ENCODE measurements at places on chromosomes 13 and 19. TPM values are rescaled to one million over a fixed set of nuclear protein-coding genes. Genes with fewer than 3 reads are reported as not detected.
A peak's percentile ranks its signal among the peaks of the same experiment; 100 is the strongest.

PRRG2 gene
- total RNA-seq: 6.8 TPM

ZNF610 gene
- total RNA-seq: 24.8 TPM

VSIG10L gene
- total RNA-seq: 7.0 TPM

PHLDB3 gene
- 20.3 TPM for total RNA-seq

CYP2A7 gene
- total RNA-seq: not detected

- no peak for DNase-seq
Observed at GRCh38 chr13:94822356-94822755, 110.0 kb upstream of the SOX21 start.

GRCh38 chr13:107427536-107427935, 787.8 kb downstream of the LIG4 start:
- DNase-seq: no peak

GRCh38 chr13:98182153-98182552, 5.1 kb upstream of the RNF113B start:
- DNase-seq: no peak

DNA sequence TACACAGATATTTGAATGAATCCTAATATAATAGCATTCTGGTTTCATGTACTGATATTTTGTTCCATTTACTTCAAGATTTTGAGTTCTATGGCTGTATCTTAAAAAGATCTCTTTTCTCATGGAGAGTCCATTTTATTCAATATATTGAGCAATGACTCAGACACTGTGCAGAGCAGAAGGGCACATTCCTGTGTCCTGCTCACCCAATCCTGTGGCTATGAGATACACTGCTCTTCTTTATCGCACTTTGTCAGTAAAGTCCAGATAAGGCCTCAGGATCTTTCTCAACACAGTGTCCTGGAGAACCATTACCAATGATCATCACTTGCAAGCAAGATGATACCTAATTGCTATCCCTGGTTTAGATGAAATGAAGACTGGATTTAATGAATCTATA, 155.0 kb downstream of the CYSLTR2 start:
- no peak for DNase-seq

DNA sequence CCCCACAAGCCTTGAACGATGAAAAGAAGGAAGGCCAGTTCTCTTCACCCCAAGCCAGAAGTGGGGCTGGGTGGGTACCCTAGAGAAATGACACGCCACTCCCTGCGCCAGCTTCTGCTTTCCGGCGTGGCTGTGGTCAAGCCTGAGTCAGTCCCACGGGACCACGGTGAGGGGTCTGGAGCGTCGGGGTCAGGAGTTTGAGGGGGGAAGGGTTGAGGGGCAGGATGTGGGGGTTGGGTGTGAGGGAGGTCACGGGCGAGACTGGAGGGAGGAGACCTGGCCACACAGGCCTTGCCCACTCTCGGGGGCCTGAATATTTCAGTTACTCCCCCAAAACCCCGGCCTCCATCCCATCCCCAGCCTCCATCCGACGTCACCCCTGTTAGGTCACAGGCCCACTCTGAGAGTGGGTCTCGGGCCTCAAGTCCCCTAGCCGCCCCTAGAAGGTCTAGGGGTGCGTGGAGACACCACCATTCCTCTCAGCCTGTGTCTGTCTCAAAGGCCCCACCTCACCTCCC, 500 bp upstream of the IFI30 start:
- DNase-seq: no peak

DNA sequence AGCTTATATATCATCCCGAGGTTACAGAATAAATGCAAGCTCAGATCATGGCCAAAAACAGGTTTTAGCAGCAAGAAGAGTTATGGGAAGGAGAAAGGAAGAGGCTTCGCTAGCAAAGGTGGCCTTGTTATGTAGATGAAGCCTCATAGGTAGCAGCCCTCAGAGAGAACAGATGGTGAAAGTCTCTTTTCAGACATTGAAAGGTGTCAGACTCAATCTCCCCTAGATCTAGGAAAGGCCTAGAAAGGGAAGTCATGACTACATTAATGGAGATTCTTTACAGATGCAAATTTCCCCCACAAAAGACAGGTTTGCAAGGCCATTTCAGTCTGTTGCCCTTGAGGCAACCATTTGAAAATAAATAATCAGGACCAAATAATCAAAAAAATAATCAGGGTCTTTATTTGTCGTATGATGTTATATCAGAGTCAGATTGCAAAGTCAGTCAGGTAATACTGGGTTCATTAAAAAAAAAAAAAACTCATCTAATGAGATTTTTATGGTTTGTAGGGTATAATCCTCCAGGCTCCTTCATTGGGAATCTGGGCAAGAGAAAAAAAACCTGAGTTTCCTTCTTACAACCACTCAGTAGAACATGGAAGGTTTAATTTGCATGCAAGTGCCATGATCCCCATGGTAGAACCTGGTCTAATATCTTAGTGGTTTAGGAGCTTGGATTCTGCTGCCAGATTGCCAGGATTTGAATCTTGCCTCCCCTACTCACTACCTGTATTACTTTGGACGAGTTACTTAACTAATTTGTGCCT, 50.8 kb upstream of the HTR2A start:
- DNase-seq: no peak

DNA sequence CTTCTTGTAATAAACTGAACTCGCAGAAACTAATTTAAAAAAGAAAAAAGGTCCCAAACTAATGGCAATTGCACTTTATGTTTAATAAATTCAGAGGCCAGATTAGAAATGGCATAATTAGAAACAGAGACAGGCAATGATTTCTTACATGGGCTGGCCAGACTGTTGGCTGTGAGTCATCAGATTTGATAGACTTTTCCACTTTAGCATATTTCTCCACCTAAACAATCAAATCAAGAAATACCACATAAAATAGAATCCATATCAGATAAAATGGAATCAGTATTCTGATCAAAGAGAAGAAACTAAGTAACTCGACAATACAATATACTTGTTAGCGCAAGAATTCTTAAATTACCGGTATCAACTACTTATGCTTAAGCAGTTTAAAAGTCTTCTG, 29.0 kb downstream of the EXOSC8 start:
- no peak for DNase-seq

DNA sequence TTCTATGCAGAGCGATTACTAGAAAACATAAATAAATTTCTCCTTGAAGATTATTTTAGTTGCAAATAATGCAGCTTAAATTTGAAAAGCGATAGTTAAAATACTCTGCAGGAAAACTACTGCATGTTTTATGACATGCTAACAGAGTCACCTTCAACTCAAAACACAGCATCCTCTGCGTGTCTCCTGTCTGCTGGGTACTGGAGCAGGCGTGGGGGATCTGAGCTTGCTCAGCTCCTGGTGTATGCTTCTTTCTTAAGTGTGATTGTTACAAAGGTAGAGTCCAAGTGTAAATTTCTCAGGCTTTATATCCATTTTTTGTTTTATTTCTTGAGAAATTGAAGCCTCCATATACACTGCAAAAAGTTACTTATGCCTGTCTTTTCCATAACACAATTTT, 15.3 kb downstream of the SPATA13 start:
- DNase-seq: no peak

- peak; percentile 70 for DNase-seq
Observed at GRCh38 chr13:98445340-98446233, 131.3 kb downstream of the STK24 start.

- peak; percentile 78 for DNase-seq
Observed at GRCh38 chr19:41449079-41449864, 6.3 kb downstream of the ERICH4 start.

- DNase-seq: no peak
Observed at GRCh38 chr19:45293682-45294081, 29.0 kb downstream of the CKM start.

- DNase-seq: no peak
Observed at GRCh38 chr19:55212447-55212846, 3.1 kb upstream of the PTPRH start.

- DNase-seq: no peak
Observed at GRCh38 chr13:108929532-108930206, 300.3 kb downstream of the MYO16 start.

- no peak for DNase-seq
Observed at GRCh38 chr13:77335543-77335942, 8.6 kb upstream of the MYCBP2 start.

DNA sequence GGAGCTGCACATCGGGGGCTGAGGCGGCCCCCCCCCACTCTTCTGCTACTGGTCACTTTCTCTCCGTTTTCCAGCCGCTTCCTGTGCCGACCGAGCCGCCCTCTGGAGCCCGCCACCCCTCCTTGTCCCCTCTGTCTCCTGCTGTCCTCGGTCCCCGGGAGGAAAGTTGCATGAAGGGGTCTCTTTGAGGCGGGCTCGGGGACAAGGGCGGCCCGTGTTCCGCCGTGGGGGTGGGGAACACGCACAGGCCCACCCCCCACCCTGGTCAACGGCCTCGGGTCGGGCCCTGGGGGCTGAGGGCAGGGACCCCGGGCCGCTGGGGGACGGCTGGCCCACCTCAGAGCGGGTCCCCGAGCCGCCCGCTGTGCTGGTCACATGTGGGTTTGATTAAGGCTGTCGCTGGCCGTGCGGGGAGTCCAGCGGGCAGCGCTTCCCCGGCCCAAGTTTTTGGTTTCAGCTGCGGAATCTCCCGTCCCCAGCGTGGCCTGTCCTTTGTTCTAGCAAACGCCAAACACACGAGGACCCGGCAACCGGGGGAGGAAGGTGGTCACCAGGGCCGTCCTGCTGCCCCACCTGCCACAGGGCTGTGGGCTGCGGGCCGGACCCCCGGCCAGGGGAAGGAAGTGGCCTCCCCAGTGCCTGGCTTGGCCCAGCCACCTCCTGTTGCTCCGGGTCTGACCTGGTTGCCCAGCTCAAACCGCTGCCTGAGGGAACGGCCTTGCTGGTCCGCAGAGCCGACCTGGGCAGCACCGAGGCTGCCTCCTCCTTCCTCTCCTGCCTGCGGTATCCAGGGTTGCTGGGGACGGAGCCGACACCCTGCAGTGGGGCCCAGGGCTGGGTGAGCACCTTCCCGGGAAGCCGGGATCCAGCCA, 1.9 kb downstream of the EFNA2 start:
- DNase-seq: no peak

- DNase-seq: no peak
Observed at GRCh38 chr19:50830266-50831025, 2.9 kb downstream of the KLK15 start.

DNA sequence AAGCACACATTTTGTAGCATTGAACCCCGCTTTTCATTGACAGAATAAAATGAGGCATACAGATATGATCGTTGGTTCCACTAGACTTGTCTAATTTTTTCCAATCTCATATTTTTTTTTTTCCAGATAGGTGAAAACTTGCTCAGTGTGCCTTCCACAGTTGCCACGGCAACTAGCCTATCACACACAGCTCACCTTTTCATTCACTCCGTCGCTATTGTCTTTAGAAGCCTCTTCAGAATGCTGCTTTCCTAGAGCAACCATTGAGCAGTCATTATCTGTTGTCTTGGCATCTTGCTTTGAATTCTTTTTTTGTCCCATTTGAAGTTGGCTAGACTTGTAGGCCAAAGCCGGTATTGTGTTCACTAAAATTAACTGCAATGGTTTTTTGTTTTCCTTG, 37.7 kb upstream of the ESD start:
- DNase-seq: no peak

DNA sequence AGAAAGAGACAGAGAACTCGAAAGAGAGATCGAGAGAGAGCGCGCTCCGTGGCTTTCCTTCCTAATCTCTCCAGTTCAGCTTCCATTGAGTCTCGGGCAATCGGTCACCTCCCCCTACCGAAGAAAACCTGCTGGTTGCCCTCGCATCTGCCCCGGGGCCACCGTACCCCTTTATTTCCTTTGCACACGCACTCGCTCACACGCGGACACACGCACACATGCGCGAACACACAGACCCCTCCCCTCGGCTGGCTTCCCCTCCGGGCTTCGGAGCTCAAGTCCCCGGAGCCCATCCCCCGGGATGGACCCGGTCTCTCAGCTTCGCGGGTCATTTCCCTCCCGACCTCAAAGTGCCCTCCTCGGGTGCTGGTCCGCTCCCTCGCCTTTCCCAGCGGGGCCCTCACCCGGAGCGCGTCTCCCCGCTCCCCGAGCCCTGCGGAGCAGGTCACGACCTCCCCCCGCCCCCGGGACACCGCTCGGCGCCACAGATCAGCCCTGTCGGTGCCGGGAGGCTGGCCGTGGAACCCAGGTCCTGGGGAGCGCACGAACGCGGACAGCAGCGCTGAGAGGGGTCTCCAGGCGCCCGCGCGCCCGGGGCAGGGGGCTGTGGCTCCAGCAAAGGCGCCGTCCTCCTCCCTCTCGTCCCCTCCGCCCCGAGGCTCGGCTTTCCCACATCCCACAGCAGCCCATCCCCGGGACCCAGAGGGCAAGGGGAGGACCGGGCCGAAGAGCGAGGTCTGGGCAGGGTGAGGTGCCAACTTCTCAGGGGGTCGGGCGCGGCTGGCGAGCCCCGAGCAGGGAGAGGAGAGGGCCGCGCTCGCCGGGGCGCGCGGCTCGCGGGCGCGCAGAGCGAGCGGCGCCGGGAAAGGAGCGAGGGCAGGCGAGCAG, 1.8 kb downstream of the DACH1 start:
- DNase-seq: peak; percentile 19

DNA sequence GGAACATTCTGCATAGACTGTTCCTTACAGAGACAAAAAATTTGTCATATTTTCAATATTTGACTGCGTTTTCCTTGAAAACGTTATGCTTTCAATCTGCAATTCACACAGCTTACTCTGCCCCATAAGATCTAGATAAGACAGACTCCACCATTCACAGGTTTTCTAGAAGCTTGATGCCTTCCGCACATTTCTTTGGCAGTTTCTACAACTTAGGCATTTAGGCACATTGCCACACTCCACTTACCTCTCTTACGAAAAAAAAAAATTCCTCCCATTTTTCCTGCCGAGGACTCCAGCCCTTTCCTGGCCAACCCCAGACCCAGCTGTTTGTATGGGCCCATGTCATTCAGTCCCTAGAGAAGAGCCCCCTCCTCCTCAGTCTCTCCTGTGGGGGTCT, 11.2 kb downstream of the ATP12A start:
- no peak for DNase-seq

DNA sequence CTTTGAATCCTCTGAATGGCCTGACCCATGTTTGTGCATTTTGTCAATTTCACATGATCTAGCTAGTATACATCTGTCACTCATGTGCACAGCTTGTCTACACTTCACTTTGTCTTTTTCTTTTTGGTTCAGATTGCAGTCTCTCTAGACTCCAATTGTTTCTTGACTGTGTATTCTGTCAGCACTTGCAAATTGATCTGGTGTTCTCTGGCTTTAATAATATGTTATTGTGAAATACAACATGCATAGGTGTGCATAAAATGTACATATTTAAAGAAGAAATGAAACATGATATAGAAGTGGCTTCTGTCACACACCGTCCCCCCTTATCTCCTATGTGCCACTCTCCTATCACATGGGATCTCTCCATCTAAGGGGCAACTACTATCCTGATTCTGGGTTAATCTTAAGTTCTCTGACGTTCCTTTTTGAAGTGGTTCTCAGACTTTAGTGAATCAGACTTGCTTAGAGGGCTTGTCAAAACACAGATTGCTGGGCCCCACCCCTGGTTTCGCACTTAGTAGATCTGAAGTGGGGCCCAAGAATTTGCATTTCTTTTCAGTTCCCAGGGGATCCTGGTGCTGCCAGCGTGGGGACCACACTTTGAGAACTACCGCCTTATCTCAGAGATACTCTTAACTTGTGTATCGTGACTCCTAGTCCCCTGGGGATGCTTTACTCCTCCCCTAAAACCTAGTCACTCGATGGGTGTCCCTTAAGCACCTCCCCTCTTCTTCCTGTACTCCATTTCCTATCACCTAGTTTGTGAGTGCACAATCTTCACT, 5.8 kb downstream of the KRTDAP start:
- no peak for DNase-seq

- no peak for DNase-seq
Observed at GRCh38 chr19:3494559-3494958, 5.9 kb downstream of the DOHH start.

- DNase-seq: no peak
Observed at GRCh38 chr19:5743630-5744029, 23.2 kb downstream of the CATSPERD start.
